ENCODE measurements at places on chromosomes 13 and 19. TPM values are rescaled to one million over a fixed set of nuclear protein-coding genes. Genes with fewer than 3 reads are reported as not detected.

GRCh38 chr19:33071887-33072286, 7.2 kb upstream of the RHPN2 start:
- H3K27ac ChIP-seq = no peak overlapping the region
- H3K4me1 ChIP-seq = peaks cover 5% of the 10 kb centered on the region
- no peaks in the 10 kb centered on the region for H3K36me3 ChIP-seq
- H3K27me3 ChIP-seq = no peaks in the 10 kb centered on the region
- H3K4me3 ChIP-seq = no peak overlapping the region

The CGB1 gene
- total RNA-seq = 0.87 TPM

DNA sequence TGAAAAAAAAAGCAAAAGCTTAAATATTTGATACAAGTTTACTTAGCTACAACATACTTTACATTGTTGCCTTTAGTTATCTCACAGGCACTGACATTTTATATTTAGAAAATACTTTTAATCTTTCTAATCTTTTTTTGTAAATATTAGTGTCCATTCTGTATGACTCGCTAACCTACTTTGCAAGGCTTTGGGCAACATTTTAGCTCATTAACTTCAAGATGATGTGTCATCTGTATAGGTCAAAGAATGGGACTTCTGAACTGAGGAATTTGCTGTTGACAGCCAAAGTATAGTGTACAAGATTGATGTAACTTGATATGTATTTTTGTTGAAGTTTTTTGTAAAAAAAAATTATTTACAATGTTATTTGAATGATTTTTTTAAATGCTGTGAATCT, 2.7 kb upstream of the C1QTNF9 start:
- peaks cover 10% of the 10 kb centered on the region for H3K36me3 ChIP-seq
- no peak overlapping the region for H3K27ac ChIP-seq
- H3K4me1 ChIP-seq = no peaks in the 10 kb centered on the region
- DNase-seq = no peak

The FBXO27 gene
- total RNA-seq = 22.7 TPM

The SLC25A41 gene
- total RNA-seq = 0.35 TPM

The ANGPTL8 gene
- total RNA-seq = not detected

The COX7A1 gene
- 0.64 TPM for total RNA-seq

DNA sequence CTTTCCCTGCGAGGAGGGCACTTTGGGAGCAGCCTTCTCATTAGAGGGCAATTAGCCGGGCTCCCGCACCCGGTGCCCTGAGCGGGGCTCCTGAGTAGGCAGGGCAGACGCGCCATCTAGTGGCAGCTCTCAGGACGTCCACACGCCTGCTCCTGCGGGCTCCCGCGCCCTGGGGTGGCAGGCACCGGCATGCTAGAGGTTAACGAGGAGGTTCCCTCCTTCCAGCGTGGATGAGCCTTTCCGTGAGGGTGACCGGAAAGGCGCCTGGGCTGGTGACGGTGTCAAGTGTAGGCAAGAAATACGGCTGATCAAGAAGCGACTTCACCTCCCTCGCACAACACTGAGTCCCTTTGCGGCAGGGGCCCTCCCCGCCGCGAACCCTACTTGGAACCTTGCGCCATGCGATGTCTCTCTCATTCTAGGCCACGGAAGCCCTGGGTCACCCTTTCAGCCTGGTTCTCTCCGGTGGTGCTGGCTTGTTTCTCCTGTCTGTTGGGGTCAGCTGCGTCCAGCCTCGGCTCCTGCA, 67.7 kb downstream of the ALOX5AP start:
- DNase-seq = peak; percentile 88
- peaks cover 16% of the 10 kb centered on the region for H3K4me1 ChIP-seq
- H3K27me3 ChIP-seq = peaks cover 12% of the 10 kb centered on the region
- H3K36me3 ChIP-seq = no peaks in the 10 kb centered on the region
- peak overlapping the region; percentile 49 for H3K4me3 ChIP-seq

The USPL1 gene
- 14.3 TPM for total RNA-seq

GRCh38 chr13:53311561-53311960, 282.9 kb downstream of the OLFM4 start:
- peaks cover 23% of the 10 kb centered on the region for H3K4me1 ChIP-seq
- H3K27ac ChIP-seq = no peak overlapping the region
- peaks cover 79% of the 10 kb centered on the region for H3K27me3 ChIP-seq
- no peak overlapping the region for H3K4me3 ChIP-seq
- no peak for DNase-seq

DNA sequence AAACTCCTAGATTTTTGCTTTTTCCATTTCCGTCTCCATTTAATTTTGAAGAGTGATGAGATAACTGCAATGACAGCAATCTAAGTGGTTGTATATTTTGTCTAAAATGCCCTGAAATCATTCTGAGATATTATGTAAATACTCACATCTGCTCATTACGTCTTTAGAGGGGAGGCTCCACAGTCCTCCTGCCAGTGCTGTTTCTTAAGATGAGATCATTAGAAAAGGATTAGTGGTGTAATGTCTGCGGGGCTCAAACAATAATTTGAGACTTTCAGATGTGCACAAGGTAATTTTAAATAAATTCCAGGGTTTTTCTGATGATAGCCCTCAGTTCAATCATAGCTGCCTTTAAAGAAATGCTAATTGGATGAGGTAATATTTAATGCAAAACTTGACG, 437.9 kb downstream of the FOXO1 start:
- no peak for DNase-seq
- H3K27me3 ChIP-seq = no peaks in the 10 kb centered on the region
- H3K36me3 ChIP-seq = no peaks in the 10 kb centered on the region
- H3K27ac ChIP-seq = no peak overlapping the region
- H3K4me1 ChIP-seq = peaks cover 3% of the 10 kb centered on the region

The KLF16 gene
- 54.4 TPM for total RNA-seq

The OLFM2 gene
- total RNA-seq = 93.3 TPM

GRCh38 chr13:109668433-109669233, 117.8 kb downstream of the IRS2 start:
- no peaks in the 10 kb centered on the region for H3K36me3 ChIP-seq
- H3K4me1 ChIP-seq = peaks cover 16% of the 10 kb centered on the region
- no peak for DNase-seq
- no peak overlapping the region for H3K4me3 ChIP-seq
- peaks cover 8% of the 10 kb centered on the region for H3K27me3 ChIP-seq

DNA sequence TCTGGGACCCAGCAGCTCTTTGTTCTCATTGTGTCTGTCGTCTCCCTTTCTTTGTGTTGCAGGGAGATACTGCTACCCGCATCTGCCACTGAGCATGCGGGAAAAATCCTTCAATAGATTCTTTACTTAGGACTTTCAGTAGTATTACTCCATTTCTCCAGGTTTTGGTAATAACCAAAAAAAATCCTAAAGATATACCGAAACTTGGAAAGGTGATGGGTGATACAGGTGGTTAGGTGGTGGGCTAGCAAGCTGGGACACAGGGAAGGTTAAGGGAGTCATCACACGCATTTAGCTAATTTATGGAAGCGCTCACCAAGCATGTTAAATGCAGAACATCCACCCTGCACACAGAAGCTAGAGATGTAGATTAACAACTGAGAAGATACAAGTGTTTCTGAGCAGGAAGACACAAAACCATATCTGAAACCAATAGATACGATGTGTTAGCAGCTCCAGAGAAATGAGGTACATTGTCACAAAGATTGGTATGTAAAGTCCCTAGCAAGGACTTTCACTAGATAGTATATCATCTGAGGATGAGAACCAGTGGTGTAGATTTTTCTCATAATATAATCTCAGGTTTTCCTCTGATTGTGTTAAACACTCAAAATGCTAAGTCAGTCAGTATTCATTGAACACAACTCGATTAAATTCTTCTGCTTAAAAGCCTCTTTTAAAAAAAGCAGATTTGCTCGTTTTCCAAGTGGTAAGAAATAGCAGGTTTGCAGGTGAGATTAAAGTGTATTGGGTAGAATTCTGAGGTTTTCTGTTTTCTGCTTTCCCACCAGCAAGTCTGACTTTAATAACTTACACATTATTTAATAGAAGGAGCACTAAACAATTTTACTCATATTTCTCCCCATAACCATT, 1.2 kb upstream of the SLAIN1 start:
- peaks cover 7% of the 10 kb centered on the region for H3K27me3 ChIP-seq
- H3K36me3 ChIP-seq = no peaks in the 10 kb centered on the region
- H3K4me3 ChIP-seq = peak overlapping the region; percentile 83
- H3K27ac ChIP-seq = no peak overlapping the region
- no peak for DNase-seq
- peaks cover 38% of the 10 kb centered on the region for H3K4me1 ChIP-seq

The KIR3DL1 gene
- not detected for total RNA-seq

- no peak overlapping the region for H3K4me3 ChIP-seq
- no peak overlapping the region for H3K27ac ChIP-seq
Observed at GRCh38 chr19:46759206-46759605, 13.0 kb upstream of the STRN4 start.

DNA sequence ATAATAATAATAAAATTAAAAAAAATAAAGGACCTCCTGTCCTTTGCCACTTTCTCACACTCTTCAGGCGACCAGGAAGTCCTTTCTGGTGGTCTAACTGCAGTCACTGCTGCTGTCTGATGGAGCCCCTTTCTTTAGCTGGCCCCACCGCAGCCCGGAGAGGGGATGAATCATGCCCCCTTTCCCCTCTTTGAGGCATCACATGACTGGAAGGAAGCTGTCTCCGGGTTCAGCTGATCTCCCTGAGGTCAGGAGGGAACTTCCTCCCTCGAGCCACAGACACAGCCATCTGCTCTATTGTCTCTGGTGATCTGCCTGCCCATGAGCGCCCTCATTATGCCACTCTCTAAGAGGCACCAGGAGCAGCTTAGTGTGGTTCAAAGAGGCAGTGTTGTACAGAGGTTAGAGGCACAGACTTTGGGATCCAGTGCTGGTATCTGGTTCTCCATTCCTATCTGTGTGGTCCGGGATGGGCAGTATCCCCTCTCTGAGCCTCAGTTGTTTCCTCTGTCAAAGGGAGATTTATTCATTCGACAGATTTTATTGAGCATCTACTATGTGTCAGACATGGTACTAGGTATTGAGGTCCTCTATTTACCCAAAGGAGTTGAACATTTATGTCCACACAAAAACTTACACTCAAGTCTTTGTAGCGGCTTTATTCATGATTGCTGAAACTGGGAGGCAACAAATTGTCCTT, 30.0 kb downstream of the VAV1 start:
- DNase-seq = no peak
- H3K4me1 ChIP-seq = peaks cover 17% of the 10 kb centered on the region
- H3K36me3 ChIP-seq = peaks cover 15% of the 10 kb centered on the region
- H3K27ac ChIP-seq = no peak overlapping the region
- no peak overlapping the region for H3K4me3 ChIP-seq
- no peaks in the 10 kb centered on the region for H3K27me3 ChIP-seq

DNA sequence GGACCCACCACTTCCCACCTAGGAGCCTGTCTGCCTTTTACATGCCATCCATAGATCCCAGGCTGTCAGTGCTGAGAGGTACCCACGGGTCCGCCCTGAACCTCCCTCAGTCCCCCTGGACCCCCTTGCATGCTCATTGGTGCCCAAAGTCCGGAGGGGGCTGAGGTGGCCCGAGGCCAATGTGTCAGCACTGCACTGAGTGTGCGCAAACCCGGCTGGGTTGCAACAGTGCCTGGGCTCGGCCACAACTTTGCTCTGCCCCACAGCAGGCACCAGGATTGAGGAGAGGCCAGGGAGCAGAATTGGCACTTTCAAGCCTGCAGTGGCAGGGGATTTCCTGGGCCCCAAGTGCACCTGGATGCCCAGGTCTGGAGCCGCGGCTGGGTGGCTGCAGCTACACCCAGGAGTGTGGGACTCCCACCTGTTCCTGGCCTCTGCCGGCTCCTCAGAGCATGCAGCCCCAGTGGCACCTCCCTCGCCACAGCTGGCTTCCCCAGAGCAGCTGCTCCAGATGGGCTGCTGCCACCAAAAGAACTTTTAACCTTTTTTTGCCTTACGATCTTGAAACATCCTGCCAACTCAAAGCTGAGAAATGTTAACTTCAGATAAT, 837.0 kb downstream of the SLITRK6 start:
- H3K36me3 ChIP-seq = no peaks in the 10 kb centered on the region
- no peak overlapping the region for H3K27ac ChIP-seq
- no peak overlapping the region for H3K4me3 ChIP-seq

GRCh38 chr19:51614789-51615188, 15.4 kb downstream of the SIGLEC5 start:
- no peak overlapping the region for H3K4me3 ChIP-seq
- H3K27me3 ChIP-seq = peaks cover 68% of the 10 kb centered on the region
- H3K27ac ChIP-seq = no peak overlapping the region
- no peak for DNase-seq

DNA sequence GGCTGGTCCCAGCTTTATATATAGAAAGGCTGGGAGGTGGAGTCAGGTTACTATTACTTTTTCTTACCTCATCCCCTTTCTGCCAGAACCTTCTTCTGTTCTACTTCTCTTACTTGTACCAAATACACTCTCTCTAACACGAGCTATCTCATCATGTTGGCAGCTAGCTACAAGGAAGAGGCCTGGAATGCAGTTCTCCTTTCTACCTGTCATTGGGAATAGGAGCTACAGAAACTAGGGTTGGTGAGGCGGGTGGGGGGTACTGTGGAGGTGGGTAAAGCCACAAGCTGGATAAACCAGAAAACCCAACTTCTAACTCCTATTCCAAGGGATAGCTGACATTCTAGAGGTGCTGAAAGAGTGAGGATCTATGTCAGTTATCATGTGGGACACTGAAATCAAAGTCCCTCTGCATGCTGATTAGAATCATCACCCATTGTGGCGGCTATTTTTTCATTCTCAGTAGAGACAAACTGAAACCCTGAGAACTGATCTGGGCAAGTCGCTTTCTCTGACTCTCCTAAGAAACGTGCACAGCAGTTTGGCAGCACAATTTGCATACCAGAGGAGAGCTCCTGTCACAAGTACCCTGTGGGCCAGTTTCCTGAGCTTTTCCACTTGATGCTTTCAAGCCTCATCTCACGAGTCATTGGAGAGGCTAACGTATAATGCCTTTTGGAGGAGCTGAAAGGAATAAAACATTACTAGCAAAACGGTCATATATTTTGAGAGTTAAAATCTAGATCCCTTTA, 358.1 kb downstream of the ENOX1 start:
- no peak overlapping the region for H3K4me3 ChIP-seq
- no peaks in the 10 kb centered on the region for H3K36me3 ChIP-seq
- peaks cover 58% of the 10 kb centered on the region for H3K4me1 ChIP-seq
- H3K27ac ChIP-seq = no peak overlapping the region
- no peak for DNase-seq
